CD4-positive, alpha-beta T cell treated with Interleukin-21 for 1 hour (primary cell): ENCODE measurements at places on chromosomes 2 and 18.

GRCh38 chr18:1652018-1652417, 747.3 kb downstream of the ADCYAP1 start:
- no peak for DNase-seq

DNA sequence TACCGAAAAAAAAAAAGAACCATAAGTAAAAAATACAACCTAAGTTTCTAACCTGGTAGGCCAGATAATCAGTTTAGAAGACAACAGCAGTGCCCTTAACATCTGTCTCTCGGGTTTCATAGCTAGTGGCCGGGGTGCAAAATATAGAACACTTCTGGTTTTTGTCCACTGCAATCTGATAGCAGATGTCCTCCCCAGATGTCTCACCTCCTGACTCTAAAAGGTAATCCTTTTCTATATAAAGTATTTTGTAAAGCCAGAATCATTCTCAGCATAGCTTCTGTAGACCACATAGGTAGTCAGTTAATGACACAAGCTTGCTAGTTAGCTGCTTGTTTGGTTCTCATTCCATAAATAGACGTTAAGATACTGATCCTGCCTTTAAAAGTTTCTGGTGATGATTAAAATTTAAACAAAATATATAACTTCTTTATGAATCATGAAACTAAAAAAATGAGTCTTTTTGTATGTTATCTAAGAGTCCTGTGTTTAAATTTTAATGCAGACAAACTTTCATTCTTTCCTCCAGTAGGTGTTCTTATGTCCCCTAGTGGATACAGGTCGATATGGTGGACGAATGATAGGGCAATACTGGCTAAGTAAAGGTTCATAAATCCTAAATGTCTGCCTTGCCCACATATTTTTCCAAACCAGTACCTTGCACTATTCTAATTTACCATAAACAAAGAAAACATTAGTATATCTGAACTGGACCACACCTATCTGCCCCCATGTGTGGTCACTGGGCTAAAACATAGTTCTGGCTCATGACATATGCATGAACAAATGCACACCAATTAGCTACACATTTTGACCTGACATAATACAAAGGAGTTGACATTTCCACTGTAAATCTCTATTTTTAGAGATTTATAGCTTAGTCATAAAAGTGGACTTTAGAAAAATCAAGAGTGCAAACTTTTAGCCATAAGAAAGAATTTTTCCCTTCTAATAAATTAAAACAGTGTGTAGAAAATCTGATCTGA, 171.0 kb downstream of the SRBD1 start:
- DNase-seq = no peak

DNA sequence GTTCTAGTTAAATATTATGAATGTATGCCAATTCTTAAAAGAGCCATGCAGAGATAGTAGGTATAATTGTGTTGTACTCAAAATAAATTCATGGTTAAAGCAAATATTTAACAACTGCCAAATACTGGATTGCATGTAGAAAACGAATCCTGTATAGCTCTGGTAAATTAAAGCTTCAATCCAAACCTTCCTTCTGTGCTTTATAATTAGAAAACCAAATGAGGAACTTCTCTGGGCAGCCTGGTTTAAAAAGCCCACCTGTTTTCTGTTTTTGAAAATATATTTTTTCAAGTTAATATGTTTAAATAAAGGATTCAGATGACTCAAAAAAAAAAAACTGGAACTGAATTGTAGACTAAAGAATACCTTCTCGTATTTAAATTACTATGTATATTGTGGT, 48.3 kb upstream of the ITGA4 start:
- no peak for DNase-seq

- DNase-seq = no peak
These were observed 2.4 kb downstream of the MTCL1 start for GRCh38 chr18:8707556-8708300.

- DNase-seq = no peak
These were observed 1.1 kb downstream of the FECH start for GRCh38 chr18:57585421-57585820.

DNA sequence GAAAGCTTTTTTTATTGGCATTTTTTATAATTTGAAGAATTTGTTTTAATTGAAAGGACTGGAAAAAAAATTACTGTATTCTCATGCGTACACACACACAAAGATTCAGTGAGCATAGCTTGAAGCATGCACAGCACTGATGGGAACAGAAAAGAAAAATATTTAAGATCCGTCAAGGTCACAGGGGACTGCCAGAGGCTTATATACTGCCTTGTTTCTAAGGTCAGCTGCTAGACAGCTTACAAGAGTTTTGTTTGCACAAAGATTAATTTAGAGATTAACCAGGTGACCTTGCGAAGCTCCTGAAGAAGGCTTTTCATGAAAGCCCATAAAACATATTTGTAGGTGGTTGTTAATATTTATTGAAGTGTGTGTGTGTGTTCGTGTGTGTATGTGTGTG, 396.3 kb downstream of the TRIB2 start:
- DNase-seq = no peak

GRCh38 chr2:9618410-9618809, 12.4 kb downstream of the YWHAQ start:
- DNase-seq = peak; percentile 66

GRCh38 chr2:8586457-8587051, 95.3 kb upstream of the ID2 start:
- no peak for DNase-seq

- DNase-seq = no peak
These were observed 79.8 kb downstream of the CCDC150 start for GRCh38 chr2:196719110-196719872.

- DNase-seq = no peak
These were observed 78.8 kb downstream of the MYL12B start for GRCh38 chr18:3340682-3341097.

- DNase-seq = peak; percentile 84
These were observed 1.3 kb downstream of the BCL2L11 start for GRCh38 chr2:111121828-111122630.

DNA sequence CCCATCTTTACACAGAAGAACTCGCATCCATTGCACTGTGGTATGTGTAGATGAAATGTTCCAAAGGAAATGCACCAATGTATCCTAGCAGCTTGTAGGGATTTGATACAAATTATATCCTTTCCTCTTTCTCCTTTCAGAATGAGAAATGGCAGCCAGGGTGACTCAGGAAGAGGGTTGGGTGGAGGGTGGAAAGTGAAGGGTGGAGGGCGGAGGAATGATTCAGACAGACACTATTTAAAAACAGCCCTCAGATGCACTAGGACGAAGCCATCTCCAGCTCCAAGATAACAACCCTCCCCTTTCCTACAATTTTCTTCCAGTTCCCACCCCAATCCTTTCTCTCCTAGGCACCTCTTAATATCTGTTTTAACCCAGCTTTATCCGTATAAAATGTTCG, 96.2 kb upstream of the STK39 start:
- no peak for DNase-seq

DNA sequence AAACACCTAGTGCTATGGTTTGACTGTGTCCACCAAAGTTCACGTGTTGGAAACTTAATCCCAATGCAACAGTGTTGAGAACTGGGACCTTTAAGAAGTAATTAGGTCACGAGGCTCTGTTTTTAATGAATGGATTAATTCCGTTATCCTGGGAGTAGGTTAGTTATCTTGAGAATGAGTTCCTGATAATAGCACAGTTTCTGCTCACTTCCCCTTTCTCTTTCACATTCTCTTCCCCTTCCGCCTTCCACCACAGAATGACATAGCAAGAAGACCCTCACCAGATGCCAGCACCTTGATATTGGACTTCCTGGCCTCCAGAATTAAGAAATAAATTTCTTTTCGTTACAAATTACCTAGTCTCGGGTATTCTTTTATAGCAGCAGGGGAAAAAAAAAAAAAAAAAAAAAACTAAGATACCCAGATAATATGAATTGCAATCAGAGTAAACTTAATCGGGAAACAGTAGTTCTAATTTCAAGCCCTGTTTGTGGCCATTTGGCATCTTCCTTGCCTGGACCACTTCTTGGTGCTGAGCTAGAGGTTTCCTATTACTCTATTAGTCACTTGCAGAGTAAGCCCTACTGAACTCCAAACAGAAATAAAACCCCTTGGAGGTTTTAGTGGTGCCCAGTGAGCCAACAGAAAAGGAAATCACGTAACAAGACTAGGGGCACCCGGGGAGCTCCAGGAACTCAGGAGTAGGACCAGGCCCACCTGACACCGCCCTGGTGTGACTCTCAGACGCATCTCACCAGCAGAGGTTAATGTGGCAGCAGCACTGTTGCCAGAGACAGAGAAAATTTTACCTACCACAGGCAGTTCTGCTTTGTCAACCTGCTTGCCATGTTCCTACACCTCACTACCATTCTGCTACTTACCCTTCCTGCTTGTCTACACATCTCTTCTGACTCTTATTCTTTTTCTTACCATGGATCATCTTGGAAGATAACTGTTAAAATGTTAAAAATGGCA, 147.6 kb upstream of the CAB39 start:
- no peak for DNase-seq

- no peak for DNase-seq
These were observed 722.8 kb downstream of the ADCYAP1 start for GRCh38 chr18:1627494-1627893.

- DNase-seq = no peak
These were observed 59.3 kb upstream of the ANKRD44 start for GRCh38 chr2:197369933-197370320.

- DNase-seq = no peak
These were observed 93.3 kb upstream of the EML6 start for GRCh38 chr2:54629914-54630857.
